ENCODE measurements at places on chromosomes 5 and 9.

- no peak for DNase-seq
Observed at GRCh38 chr9:119334745-119335144, 34.5 kb downstream of the BRINP1 start.

- DNase-seq, result no peak
Observed at GRCh38 chr9:81193362-81194339, 495.7 kb downstream of the TLE1 start.

- DNase-seq, result no peak
Observed at GRCh38 chr5:57416278-57416994, 66.2 kb downstream of the ACTBL2 start.

- no peak for DNase-seq
Observed at GRCh38 chr9:40907657-40908624, 220.5 kb downstream of the FOXD4L6 start.

DNA sequence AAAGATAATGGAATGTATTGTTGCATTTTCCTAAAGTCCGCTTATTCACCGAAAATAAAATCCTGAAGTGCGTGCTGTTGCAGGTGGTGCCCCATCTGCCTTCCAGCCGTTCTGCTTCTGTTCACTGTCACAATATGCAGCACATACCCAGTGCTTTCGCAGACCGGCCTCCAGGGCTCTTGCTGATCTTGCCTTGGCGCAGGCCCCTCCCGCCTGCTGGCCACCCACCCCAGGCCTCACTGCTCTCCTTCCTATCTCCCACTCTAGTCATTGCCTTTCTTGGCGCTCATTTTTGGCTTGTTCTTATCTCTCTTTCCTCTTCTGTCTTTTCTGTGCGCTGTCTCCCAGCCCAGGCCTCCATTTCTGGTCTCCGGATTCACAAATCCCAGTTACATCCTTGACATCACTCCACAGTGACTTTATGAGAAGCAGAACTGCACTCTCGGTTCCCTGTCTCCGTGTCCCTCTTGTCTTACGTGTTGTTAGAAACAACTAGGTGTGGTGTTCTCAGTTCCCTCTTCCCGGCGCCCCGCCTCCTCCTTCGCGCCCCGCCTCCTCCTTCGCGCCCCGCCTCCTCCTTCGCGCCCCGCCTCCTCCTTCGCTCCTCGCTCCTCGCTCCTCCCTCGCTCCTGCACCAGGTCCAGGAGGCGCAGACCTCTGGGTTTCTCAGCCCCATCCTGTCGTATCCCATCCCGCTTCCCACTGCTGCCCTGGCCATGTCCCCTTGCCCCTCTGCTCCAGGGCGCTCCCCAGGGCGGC is 201.7 kb upstream of the OTULINL start:
- DNase-seq, result no peak

- DNase-seq, result no peak
Observed at GRCh38 chr9:83304686-83305085, 233.5 kb downstream of the FRMD3 start.

DNA sequence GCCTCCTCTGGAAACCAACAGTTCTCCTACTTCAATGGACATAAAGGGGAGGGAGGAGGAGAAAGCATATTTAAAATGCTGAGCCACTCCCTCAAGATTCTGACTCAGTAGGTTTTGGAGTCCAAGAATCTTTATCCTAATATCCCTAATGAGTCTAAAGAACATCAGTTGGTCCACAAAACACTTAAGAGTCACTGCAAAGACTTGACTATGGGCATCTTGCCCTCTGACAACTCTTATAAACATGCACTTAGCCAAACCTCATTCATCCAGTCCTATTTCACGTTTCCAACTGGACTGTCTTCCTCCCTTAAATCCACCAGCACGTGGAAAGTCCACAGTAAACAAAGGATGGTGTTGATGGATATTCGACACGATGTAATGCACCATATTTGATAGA is 172.5 kb downstream of the FAM114A2 start:
- DNase-seq, result no peak

DNA sequence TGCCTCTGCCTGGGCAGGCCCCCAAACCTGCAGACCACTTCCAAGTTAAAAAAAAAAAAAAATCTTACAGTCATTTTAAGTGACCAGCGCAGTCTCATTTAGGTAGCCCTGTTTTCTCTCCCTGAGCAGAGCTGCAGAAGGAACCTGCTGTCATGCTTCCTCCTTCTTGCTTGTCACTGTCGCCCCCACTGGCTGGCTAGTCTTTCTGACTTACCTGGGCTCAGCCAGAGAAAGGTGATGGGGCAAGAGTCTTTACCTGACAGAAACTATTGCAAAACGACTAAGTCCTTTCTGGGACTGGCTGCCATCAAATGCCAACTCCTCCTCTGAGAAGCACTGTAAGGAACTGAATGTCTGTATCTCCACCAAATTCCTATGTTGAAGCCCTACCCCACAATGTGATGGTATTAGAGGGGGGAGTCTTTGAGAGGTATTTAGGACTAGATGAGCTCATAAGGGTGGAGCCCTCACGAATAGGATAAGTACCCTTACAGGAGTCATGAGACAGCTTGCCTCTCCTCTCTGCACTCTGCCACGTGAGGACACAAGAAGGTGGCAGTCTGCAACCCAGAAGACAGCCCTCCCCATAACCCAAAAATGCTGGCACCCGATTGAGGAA is 58.4 kb upstream of the SHC3 start:
- DNase-seq, result no peak

DNA sequence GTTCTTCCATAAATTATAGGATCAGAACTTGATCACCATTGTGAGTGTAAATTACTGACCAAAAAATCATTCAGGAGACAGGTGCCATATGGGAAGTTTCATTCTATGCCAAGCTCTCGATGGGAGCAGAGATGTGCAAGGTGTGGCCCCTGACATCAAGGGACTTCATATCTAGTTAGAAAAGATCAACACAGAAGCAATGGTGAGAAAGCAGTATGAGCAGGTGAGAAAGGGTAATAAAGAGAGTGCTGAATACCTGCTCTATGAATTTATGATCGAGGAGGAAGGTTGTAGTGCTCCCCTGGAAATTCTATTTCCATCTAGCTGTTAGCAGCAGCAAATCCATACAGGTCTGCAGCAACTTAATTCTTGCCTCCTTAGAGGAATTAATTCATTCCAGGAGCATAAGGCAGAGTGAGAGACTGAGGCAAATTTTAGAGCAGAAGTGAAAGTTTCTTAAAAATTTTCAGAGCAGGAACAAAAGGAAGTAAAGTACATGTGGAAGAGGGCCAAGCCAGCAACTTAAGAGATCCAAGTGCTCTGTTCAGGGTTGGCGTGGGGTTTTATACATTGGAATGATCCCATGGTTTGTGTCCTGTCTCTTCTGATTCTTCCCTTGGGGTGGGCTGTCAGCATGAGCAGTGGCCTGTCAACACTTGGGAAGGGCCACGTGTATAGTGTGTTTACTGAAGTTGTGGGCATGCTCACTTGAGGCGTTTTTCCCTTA is 181.8 kb downstream of the SAXO1 start:
- DNase-seq, result no peak

- DNase-seq, result no peak
Observed at GRCh38 chr9:68877219-68877618, 136.7 kb downstream of the PRKACG start.

DNA sequence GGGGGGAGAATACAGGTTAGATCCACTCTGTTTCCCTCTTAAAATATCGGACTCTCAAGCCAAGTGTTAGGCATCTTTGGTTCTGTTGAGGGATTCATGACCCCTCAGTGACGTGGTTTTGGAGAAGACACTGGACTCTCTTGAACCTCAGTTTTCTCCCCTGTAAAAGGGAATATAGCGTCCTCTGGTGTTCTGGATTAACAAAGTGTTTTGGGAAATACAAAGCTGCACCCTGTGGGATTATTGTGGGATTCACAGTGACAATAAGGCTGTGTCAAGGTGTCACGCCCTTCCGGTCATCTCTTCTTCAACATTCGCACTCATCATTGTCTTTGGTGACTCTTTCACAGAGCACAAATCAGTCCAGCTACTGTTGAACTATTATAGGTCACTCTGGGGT is 139.0 kb downstream of the IRX1 start:
- no peak for DNase-seq

DNA sequence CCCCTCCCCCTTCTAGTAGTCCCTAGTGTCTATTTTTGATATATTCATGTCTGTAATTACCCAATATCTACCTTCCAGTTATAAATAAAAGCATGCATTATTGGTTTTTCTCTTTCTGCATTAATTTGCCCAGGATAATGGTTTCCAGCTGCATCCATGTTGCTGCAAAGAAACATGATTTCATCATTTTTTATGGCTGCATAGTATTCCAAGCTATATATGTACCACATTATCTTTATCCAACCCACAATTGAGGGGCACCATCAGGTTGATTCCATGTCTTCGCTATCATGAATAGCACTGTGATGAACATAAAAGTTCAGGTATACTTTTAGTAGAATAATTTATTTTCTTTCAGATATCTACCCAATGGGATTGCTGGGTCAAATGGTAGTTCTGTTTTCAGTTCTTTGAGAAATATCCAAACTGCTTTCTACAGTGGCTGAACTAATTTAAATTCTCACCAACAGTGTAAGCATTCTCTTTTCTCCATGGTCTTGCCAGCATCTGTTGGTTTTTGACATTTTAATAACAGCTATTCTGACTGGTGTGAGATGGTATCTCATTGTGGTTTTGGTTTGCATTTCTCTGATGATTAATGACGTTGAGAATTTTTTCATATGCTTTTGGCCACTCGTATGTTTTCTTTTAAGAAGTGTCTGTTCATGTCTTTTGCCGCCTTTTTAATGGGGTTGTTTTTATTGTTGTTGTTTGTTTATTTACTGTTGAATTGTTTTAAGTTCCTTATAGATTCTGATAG is 746.1 kb upstream of the MEF2C start:
- no peak for DNase-seq

DNA sequence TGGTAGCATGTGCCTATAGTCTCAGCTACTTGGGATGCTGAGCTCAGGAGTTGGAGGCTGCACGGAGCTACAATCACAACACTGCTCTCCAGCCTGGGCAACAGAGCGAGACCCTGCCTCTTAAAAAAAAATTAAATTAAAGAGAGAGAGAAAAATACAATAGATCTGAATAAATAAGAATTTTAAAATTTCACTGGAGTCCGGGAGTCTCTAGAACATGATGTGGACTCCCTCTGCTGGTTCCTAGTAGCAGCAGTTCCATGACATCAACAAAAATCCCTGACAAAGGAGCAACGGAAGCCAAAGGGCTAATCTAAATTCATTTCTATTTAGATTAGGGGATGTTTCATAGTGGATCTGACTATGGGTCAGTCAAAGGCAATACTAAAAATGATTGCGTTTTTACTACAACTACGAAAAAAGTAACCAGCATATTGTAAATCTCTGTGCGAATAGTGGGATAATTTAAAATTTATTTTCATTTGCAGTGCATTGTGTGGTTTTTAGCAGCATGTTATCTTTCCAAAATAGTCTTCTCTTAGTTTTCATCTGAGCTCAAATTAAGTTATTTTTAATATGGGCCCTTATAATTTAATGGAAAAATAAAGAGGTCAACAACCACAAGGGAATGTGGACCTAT is 6.7 kb downstream of the INIP start:
- DNase-seq, result no peak

- no peak for DNase-seq
Observed at GRCh38 chr5:89473196-89473595, 590.2 kb upstream of the MEF2C start.

DNA sequence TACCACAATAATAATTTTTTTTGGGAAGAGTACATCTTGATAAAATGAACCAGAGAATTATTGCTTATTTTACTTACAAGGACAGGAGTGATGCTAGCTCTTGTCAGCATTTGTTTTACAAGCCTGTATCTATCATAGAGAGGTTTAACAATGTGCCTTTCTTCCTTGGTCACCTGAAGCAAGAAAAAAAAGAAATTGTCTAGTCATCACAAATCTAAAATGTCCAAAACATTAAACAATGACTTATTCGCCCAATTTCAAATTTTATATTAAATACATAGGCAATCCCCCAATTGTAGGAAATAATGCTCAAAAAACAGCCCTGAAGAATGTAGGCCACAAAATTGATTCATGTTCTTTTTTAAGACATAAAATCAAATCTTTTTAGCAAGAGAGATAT is 56.6 kb downstream of the PKD2L2 start:
- no peak for DNase-seq

DNA sequence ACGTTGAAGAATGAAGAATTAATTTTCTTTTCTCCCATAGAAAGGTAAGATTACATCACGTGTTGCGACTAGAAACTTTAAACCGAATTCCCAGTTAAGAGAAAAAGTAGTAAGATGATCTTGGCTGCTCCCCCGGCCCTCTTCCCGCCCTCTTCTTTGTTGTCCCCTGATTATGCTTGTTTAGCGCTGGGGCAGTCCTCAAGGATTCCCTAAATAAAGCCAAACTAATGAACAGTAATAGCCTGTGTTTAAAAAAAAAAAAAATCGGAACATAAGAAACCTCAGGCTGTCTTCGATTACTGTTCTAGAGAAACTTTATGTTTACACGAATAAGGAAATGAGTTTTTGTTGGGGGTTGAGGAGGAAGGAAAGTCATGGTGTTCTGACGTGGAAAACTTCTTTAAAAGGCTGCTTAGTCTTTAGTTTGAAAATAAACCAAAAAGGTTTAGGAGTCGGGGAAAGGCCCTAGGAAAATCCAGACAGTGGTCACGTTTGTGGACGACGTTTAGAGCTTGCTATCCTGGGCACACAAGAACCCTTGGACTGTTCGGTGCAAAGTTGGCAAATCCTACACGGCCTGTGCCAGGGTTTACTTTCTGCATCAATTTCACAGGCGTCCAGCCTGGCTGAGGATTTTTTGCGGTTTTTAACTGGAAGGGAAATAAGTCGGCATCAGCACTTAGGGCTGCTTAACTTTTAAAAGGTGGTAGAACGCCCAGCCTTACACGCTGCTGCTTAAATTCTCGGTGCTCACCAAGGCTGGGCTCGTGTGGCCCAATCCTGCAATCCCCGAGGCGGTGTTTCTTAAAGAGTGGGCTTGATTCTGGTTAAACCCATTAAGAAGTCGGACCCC is 1.1 kb upstream of the MAT2B start:
- DNase-seq, result no peak

- no peak for DNase-seq
Observed at GRCh38 chr9:69637193-69637816, 34.9 kb downstream of the APBA1 start.

GRCh38 chr9:3177146-3177761 is 333.4 kb upstream of the PUM3 start:
- no peak for DNase-seq

- no peak for DNase-seq
Observed at GRCh38 chr5:41067714-41068568, 3.2 kb downstream of the MROH2B start.

GRCh38 chr9:97866848-97867247 is 13.8 kb downstream of the FOXE1 start:
- DNase-seq, result no peak

Data from GM19239 (cell line).